ENCODE measurements at places on chromosomes 7 and 10.

DNA sequence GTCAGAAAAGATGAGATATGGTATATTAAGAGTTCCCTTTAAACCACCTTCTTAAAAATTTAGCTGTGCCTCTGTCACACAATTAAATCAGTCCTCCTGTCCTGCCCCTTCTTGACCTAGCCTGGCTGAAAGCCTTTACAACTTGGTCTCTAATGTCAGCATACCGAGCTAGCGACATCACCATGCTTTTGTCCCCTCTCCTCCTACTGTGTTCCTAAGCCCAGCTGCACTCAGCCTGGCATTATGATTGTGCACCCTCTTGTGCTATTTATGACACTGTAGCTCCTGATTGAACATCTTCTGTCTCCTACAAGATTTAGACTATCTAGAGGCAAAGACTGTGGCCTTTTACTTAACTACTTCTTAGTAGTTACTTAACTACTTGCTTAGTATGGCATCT lies 29.2 kb downstream of the TDRD1 start:
- DNase-seq, result no peak

GRCh38 chr7:110637252-110637651 lies 453.7 kb upstream of the LRRN3 start:
- no peak for DNase-seq

DNA sequence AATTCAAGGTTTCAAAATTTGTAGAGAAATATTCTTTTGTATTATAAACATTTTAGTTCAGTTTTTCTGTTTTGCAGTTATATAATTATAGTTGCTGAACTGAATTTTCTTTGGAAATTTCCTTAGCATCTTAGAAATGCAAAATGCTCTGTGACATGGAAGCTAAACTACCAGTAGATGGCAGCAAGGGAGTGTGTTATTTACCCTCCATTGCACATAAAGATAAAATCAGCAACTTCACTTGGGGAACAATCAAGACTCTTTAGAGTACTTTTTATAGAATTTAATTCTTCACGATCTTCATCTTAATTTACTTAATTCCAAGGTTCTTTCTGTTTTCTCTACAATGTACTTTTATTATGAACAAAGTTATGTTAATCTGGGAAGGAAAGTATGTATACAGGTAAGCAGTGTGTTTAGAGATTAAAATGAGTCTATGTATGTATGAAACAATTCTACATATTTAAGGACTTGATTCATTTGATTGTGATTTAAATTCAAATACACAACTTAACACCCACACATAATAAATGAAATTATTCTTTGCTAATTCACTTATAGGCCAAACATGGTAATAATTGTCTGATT lies 404.2 kb downstream of the THSD7A start:
- peak; percentile 52 for DNase-seq

DNA sequence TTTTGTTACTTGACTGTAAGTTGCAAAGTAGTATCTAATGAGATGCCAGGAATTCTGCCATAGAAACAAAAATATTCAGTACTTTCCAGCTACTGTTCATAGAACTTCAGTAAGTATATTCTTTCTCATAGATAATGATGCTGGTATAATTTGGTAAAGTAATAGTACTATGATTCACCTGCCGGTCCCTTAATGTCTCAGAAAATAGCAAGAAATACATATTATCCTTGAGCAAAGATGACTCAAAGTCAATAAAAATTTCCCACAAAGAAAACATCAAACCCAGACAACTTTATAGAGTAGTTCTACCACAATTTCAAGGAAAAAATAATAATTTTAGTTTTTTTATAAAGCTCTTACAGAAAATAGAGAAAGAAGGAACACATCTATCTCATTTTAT lies 105.4 kb downstream of the EPDR1 start:
- no peak for DNase-seq

GRCh38 chr10:15482156-15482555 lies 111.1 kb upstream of the FAM171A1 start:
- no peak for DNase-seq

DNA sequence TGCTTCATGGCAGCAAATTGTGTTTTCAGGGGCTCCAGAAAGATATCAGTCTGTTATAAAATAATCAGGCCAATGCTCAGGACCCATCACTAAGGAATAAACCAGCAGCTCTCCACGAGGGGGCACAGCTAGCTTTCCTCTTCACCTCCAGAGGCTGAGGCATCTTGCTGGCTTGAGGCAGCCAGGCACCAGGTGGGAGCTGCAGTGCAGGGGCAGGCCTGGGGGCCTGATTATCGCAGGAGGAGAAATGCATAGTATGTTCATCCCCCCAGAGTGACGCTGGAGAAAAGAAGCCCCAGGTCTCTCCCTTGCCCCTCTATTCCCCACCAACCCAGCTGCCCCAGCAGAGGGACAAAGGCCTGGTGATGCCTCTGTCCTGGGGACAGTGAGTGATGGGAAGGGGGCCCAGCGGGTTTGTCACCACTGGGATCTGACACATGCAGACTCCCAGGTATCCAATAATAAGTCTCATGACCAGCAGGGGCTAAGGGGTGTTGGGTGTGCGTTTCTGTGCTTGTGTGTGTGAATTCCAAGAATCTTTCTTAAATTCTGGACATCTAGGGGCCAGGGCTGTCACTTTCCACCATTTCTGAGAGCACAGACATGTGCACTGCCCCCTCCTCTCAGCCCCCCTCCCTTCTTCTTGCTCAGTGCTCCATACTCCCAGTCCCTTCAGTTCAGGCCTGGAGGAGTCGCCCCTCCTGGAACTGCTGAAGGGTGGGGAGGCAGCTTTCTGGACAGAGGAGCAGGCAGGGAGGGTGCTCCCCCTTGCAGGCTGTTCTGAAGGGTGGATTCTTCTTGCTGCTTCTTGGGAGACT lies 128.1 kb upstream of the FAM20C start:
- DNase-seq, result peak; percentile 38

GRCh38 chr10:70562036-70562755 lies 40.3 kb downstream of the PRF1 start:
- no peak for DNase-seq

DNA sequence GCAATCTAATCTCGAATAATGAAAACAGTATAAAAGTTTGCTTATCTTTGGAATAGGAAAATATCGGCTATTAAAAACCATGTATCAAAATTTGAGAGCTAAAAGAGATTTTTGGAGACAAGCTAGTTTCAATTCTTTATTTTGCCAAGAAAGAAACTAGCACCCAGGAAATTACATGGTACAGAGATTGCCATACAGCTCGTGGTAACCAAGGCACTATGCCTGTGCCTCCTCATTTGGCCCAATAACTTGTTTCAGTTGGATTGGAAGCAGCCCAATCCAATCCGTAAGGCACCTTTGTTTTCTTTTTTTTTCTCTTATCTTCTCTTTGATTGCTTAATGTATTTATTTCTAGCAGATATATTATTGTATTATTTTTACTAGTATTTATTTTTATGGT lies 55.0 kb downstream of the GNAI1 start:
- DNase-seq, result no peak

GRCh38 chr10:27699776-27700175 lies 45.8 kb downstream of the MKX start:
- DNase-seq, result no peak

DNA sequence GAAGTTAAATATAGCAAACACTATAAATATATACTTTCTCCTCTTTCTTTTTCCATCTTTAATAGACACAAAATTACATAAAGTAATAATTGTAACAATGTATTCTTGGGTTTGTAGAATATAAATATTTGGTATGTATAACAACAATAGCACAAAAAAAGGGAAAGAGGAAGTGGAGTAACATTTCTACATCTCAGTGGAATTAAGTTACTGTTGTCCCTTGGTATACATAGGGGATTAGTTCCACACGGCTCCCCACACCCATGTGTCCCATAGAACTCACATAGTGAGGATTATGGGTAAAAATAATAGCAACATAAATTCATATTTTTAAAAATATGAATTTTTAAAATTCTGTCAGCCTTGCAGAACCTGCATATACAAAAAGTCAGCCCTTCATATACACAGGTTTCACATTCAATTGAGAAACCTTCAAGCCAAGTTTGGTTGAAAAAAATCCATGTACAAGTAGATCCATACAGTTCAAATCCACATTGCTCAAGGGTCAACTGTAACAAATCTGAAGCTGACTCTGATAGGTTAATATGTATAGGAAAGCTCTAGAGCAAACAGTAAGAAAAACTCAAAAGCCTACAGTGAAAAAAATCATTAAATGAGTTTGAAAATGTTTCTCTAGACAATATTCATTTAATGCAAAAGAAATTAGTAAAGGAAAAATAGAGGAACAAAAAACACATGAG lies 92.4 kb downstream of the HYCC1 start:
- peak; percentile 1 for DNase-seq

GRCh38 chr7:38244516-38244915 lies 28.9 kb downstream of the TARP start:
- DNase-seq, result no peak
